Lung microvascular endothelial cell (primary cell): ENCODE measurements at places on chromosomes 7 and 10. TPM values are rescaled to one million over a fixed set of nuclear protein-coding genes. Genes with fewer than 3 reads are reported as not detected.

The SMC3 gene
- total RNA-seq = 14.8 and 18.3 TPM in 2 replicates

The POM121 gene
- 3.3 and 3.8 TPM in 2 replicates for total RNA-seq

The CADPS2 gene
- total RNA-seq = 44.2 and 48.0 TPM in 2 replicates

The NRAP gene
- total RNA-seq = not detected in 2 replicates

The LRRC18 gene
- total RNA-seq = not detected in 2 replicates

The GIMAP1 gene
- 13.3 and 16.7 TPM in 2 replicates for total RNA-seq

The ZSCAN21 gene
- 5.2 and 7.7 TPM in 2 replicates for total RNA-seq

The AZGP1 gene
- total RNA-seq = not detected in 2 replicates

The ADRB1 gene
- total RNA-seq = 10.5 and 54.4 TPM in 2 replicates

The KNDC1 gene
- total RNA-seq = 0.20 TPM in 1 of 2 replicates, not detected in the other

The GCK gene
- total RNA-seq = 0.20 and 0.22 TPM in 2 replicates

The MARVELD1 gene
- total RNA-seq = 10.7 and 11.5 TPM in 2 replicates

GRCh38 chr7:25495342-25496250, 267.3 kb upstream of the NPVF start:
- DNase-seq = peak; percentile 6

- no peak for DNase-seq
These were observed 67.0 kb upstream of the ITGB1 start for GRCh38 chr10:33025039-33025438.

- DNase-seq = peak; percentile 28
These were observed 1.8 kb downstream of the PFKP start for GRCh38 chr10:3068968-3069737.

- DNase-seq = peak; percentile 63
These were observed 257.9 kb downstream of the PRPF18 start for GRCh38 chr10:13844651-13845050.

DNA sequence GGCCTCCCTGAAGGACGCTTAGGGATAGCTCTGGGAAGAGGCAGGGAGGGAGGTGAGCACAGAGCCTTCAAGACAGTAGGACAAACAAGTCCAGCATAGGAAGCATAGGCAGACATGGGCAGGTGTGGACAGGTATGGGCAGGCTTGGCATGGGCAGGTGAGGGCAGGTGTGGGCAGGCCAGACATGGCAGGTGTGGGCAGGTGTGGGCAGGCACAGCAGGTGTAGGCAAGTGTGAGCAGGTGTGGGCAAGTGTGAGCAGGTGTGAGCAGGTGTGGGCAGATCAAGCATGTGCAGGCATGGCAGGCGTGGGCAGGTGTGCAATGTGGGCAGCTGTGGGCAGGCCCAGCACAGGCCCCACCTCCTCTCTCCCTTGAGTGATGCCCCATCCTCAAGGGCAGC, 148.8 kb upstream of the ZMIZ1 start:
- DNase-seq = no peak

DNA sequence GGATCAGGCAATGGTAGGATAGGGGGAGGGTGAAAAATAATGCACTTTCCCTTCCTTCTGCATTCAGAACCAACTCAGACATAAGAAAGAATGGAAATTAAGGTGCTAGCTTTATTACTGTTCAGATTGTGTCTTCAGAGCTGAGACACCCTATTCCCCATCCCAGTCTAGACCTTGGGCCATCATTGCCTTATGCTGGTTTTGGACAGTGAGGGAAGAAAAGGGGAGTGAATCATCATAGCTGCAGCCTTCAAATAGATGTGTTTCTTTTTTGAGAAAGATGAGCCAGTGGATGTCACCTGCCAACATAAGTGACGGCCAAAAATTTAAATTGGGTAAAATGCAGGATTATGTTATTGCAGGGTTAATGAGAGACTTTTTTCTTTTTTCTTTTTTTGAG, 27.0 kb upstream of the TOMM7 start:
- no peak for DNase-seq

DNA sequence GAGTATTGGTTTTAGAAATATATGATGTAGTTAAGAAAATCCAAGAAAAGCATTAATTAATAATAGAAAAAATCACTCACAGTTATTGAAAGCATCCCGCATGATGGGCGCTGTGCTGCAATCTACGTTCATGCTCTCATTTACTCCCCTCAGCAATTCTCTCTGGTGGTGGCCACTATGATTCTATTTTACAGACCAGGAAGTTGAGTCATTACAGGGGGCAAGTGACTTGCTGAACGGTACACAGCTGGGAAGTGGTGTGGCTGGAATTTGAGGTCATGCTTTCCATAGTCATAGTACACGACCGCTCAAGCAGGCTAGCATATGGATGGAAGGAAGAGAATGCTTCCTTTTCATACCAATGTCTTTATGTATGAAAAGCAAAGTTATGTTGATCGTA, 117.4 kb downstream of the TES start:
- DNase-seq = peak; percentile 96

GRCh38 chr7:151780631-151781030, 96.3 kb downstream of the PRKAG2 start:
- DNase-seq = peak; percentile 95

GRCh38 chr10:30456266-30456665, 22.3 kb downstream of the MAP3K8 start:
- DNase-seq = peak; percentile 34

DNA sequence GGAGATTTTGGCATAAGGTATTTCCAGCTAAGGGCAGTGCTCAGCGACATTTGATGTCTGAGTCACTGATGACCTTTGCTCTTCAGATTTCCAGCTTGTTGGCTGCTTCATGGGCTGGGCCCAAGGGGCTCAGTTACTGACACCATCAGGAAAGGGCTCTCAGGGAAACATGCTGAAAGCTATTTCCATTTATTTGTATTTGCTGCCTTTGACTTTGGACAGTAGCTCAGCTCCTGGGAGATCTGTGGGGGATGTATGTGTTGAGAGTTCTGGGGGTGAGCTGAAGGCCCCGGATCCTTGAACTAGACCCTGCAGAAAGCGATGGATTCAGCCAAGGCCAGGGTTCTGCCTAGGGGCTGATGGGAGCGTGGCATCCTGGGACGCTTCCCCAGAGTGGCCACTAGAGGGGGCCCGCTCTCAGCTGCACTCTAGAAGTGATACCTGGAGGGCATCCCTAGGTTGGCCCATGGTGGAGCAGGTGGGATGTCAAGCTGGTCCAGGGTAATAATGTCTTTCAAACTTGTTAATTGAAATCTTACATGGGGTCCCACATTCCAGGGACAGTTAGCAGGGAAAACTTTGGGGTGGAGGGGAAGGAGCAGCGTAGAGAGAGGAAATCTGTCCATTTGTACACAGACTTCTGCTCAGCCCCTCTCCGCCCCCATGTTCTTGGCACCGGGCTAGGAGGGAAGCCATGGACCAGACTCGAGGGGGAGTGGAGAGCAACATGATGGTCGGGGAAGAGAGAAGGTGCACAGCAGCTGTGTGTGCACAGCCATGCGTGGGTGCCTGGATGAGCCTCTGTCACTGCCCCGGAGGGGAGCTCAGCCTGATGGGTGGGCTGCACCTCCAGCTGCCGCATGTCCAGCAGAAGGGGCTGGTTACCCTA, 3.0 kb upstream of the BTBD16 start:
- DNase-seq = peak; percentile 62

- no peak for DNase-seq
These were observed 24.5 kb upstream of the VCL start for GRCh38 chr10:73973427-73973826.

- no peak for DNase-seq
These were observed 245.3 kb downstream of the SUGCT start for GRCh38 chr7:40380111-40380510.

GRCh38 chr7:31065840-31066239, 13.7 kb downstream of the ADCYAP1R1 start:
- DNase-seq = no peak

DNA sequence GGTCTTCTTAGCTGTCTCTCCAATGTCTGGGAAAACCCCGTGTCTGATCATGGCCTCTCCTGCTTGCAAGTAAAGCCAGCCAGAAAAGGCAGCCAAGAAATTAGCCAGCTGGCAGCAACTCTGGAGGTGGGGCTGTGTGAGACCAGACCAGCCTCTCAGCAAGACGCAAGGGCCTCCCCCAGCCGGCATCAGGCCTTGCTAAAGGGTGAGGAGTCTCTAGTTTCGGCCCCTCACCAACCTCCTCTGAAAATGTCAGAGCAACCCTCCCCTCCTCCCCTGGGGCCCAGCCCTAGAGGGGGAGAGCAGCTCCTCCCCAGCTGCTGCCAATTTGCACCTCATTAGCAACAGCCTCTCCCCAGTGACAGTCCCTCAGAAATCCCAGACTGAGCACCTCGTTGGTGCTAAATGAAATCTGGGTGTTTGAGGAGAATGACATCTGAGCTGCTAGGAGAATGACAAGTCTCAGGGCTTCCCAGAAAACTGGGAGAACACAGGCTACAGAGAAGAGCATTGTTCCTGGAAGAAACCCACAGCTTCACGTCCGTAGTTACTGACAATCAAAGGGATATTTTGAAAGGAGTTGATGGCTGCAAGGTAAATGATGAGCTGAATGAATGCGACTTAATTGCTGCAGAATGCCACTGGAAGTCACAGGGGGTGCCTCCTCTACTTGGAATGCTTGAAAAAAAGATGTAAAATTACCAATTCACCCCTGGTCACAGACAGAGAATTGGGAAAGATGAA, 25.9 kb downstream of the DGKI start:
- peak; percentile 49 for DNase-seq

DNA sequence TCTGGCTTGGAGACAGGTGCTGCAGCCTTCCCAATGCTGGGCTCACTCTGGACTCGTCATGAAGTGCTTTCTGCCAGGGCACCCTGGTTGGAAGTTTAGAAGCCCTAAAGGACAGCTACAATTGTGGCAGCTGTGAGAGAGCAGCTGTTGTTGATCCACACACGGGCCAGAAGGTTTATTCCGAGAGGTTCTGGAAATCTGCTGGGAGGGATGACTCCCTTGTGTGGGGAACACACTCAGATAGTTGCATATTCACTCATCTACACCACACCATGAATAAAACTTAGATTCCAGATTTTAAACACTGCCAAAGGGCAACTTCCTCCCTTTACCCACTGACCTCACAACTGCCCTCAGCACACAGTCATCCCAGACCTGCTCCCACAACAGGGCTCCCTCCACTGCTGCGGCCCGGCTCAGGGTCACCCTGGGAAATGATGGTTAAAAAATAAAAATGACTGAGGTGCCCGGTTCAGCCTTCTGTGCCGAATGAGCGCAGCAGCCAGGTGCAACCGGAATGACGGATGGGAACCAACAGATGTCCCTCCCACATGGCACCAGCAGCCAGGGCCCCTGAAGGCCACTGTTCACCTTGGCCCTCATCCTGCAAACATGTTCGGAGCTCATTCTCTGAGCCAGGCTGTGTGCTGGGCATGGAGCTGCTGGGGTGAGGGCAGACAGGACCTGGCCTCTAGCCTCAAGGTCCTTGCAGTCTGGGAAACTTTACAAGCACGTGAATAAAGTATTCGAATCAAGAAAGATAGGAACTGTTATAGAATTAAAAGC, 40.2 kb downstream of the ASB13 start:
- no peak for DNase-seq

DNA sequence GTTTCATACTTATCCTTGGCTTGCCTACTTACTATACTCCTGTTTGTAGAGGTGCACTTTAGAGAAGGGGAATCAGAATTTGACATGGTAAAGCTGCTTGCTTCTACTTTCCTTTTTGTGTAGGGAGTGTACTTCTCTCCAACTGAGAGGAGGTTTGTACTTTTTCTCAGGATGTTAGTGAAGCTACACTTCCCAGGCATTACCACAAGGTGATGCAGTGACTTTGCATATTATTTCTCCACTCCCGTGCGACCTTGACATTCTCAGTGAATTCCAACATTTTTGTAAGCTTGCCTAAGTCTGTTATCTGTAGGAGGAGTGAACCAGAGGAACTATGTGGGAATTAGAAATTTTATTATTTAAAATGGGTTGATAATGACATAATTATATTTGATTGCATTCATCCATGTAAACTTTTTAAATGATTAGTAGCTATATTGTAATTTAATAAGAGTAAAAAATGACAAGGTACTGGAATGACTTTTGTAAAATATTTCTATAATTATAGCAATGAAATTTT, 5.2 kb downstream of the TAX1BP1 start:
- DNase-seq = peak; percentile 75

GRCh38 chr7:85176197-85176596, 10.7 kb downstream of the SEMA3D start:
- DNase-seq = no peak

DNA sequence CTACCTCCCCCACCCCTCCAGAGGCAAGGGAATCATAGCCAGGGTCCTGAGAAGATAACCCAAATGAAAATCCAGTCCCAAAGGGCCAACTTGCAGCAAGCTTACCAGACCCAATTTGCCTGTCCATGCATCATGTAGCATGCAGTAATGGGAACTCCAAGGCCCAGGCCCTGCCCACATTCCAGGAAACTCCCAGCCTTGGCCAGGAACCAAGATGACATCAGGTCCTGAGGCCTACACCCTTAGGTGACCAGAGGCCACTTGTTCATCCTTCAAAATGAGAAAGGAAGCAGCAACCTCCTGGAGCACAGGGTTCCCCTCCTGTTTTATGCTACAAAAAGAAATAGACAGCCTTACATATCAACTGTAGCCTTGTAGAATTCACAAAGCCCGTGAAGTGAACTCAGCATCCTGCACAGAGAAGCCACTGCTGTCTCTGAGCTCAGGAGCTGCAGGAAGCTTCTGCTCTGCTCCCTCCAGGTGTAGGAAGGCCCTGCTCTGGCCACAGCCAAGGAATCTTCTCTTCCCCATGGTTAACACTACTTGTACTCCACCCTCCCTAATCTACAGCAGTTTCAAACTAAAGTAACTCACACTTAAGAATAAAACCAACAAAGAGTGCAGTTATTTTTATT, 30.3 kb upstream of the GRB10 start:
- peak; percentile 90 for DNase-seq

DNA sequence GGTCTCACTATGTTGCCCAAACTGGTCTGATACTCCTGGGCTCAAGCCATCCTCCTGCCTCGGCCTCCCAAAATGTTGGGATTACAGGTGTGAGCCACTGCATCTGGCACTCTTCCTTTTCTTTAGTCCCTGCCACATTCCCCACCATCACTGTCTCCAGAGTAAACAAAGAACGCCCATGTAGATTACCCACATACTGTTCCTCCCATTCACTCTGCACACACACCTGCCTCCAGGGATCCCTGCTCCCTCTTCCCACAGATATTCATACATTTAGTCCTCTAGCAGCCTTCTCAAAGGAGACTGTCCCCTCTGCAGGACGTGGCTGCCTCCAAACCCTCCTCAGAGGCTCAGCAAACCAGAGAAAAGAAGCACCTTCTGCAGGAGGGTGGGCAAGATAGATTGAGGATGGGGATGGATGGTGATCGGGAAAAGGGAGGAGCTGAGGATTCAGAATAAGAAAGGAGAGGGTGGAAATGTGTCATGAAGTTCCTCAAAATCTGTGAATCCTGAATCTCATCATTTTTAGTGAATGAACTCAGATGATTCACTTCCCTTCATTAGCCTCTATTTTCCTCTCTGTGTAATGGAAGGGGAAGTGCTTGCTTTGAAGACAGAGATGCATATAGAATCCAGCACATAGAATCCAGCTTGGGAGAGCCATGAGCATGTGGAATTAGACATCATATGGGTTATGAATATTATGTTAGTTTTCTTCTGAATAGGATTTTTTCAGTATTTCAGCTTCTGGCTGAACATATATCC, 5.5 kb upstream of the PLAU start:
- DNase-seq = no peak

- DNase-seq = peak; percentile 62
These were observed 41.2 kb downstream of the PSMC2 start for GRCh38 chr7:103388469-103389140.
